ENCODE measurements at places on chromosomes 11 and 22.

GRCh38 chr11:65501472-65502273 is 2.8 kb downstream of the MALAT1 start:
- DNase-seq: peak; percentile 44

DNA sequence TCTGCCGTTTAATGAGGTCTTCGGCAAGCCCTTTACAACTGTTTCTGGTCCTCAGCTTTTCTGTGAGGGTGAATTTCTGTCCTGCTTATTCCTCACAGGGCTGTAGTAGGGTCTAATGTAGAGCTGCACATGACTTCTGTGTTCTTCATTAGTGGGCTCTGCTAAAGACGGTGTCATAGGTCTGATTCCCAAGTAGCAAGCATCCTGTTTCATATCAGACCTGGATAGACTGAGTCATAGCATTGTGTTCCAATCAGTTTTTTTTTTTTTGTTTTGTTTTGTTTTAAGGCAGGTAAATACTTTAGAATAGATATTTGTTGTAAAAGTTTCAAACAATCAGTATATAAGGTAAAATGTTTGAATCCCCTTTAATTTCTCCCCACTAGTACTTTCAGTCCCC is 35.4 kb downstream of the BIRC2 start:
- DNase-seq: no peak

DNA sequence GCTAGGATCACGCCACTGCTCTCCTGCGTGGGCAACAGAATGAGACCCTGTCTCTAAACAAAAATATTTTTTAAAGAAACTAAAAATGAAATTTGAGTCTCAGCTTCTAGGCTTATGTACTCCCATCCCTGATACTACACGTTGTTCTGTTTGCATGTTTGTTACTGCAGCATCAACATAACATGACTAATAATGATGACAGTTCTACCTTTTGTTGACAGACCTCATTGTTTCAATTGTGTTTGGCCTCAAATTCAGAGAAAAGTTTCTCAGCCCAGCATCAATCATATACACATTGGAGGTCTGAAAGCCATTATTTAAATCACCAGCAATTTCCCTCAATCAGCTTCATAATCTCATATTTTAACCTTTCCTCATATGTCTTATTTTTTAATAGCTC is 20.8 kb downstream of the LAYN start:
- no peak for DNase-seq

DNA sequence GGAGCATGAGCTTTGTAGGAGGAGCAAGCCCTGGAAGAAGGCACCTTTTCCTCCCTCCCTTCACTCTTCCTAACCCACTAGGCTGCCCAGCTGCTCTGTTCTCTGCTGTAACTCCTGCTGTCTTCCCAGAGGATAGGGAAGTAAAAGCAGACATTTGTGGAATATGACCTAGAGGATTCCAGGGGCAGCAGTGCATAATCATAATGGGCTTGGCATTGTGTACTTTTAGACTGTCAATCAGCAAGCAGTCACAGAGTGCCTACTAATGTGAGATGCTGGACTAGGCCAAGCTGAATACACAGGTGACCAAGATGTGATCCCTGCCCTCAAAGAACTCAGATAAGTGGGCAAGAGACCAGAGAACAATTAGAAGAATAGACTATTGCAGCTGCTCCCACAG is 133.0 kb downstream of the NAV2 start:
- no peak for DNase-seq

DNA sequence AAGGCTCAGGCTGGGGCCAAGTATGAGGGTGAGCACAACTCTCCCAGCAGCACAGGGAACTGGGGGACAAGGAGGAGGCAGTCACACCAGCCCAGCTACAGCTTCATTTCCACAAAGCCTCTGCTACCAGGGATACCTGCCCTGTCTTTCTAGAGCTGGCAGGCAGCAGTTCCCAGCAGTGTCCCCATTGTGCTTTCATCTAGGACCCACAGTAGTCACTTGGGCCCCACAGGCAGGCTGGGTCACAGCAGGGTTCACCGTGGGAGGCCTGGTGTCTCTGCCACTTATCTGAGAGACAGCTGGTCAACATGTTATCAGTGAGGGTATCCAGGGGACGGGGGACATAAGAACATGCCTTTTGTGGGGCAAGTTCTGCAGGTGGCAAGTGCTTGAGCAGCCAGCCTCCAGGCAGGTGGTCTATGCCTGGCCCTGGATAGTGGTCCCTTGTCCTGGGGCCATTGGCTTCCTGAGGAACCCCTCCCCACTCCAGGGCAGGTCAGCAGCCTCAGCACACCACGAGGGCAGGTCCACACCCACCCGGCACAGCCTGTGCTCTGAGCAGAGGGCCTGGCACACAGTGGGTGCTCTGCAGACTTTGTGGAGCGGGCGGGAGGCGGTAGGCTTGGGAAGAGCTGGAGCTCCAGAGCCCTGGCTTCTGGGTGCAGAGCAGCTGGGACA is 29.9 kb downstream of the GNAZ start:
- DNase-seq: no peak

DNA sequence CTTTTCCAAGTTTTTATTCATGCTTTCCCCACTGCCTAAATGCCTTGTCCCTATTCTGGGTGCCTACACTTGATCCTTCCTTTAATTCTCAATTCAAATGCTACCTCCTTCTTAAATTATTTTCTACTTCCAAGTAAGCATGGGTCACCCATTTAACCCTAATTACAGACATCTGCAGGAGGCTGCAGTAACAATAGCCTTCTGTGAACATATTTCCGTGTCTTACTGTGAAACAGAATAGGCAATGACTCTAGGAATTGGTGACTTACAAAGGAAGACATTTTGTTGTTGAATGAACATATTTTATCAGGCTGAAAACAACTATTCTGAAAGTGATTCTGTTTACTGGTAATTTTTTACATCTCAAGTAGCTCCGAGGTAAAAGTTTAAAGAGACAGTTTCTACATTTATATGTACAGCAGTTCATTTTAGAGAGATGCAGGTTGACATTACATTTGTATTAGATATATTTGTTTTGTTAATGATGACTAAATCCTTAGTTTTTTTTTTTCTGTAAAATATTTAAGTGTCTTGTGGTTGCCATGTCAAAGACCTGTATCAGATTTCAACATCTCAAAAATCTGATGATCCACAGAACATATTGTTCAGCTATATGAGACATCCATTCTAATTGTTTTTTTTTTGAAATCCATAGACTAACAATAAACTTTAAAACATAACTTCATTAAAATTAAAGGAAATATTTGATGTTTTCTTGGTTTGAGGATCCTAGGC is 316.8 kb downstream of the CASP12 start:
- DNase-seq: peak; percentile 78

DNA sequence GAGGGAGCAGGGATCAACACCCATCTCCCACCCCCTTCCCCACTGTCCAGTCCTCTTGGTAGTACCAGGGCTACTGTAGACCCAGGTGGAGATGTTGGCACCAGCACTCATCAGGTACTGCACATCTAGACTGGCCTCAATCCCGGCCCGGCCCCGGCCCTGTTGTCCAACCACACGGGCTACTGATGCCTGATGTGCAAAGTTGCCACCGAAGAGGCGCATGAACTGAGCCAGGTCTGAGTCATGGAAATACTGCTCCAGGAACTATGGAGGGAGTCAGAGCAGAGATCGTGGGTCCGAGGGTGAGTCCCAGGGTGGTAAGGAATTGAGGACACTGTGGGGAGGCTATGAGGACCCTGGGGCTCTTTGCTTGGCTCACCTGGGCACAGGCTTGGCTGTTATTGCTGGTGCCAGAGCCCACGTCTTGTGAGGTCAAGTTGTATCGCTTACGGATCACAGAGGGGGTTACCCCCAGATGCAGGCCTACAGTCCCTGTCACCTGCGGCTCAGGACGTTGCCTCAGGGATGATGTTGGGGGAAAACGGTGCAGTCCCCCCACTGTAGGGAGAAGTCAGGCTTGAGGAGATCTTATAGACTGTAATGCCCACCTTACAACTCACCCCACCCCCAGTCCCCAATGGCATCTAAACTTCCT is 2.5 kb downstream of the TPP1 start:
- DNase-seq: no peak

- no peak for DNase-seq
These were observed 125.4 kb upstream of the ARHGAP20 start for GRCh38 chr11:110837603-110838002.

GRCh38 chr11:9601876-9602199 is 28.4 kb downstream of the WEE1 start:
- DNase-seq: no peak

DNA sequence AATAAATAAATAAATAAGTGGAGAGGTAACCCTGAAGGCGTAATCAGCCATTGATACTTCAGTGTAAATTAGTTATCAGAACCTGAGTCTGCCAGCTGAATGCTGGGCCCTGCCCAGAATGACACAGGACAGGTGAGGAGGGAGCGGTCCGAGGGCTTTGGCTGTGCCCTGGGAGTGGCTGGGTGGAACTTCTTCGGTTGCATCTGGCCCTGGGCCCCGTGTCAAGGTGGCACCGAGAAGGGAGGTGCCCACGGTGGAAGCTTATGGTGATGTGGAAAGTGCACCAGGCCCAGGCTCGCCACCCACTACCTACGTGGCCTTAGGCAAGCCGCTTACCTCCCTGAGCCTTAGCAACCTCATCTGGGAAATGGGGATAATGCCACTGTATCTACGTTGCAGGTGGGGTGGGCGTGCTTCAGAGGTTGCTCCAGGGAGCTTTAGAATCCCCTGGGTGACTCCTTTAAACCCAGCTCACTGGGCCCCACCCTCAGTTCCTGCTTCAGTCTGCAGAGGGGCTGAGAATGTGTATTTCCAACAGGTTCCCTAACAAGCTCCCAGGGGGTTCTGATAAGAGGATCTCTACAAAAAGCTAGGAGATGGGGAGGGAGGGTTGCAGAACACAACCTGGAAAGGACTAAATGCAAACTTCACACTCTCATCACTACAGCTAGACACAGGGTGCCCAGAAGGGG is 38.8 kb downstream of the TXN2 start:
- no peak for DNase-seq

DNA sequence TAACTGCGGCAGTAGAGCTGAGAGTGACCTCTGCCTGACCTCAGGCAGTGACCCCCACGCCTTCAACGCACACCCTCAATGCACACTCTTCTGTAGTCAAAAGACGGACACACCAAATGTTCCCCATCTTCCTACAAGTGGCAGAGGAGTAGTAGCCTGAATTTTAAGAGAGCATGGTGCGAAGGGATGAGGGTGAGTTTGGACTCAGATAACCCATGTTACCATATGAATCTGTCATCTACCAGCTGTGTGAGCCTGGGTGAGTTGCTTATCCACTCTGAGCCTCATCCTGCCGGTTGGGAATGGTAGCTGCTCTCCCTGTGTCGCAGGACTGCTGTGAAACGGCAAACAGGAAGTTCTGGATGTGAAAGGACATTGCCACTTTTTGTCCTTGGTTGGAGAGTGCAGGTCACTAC is 20.6 kb upstream of the ROBO3 start:
- DNase-seq: no peak

GRCh38 chr11:2898366-2899079 is 12.9 kb upstream of the CDKN1C start:
- DNase-seq: peak; percentile 93

DNA sequence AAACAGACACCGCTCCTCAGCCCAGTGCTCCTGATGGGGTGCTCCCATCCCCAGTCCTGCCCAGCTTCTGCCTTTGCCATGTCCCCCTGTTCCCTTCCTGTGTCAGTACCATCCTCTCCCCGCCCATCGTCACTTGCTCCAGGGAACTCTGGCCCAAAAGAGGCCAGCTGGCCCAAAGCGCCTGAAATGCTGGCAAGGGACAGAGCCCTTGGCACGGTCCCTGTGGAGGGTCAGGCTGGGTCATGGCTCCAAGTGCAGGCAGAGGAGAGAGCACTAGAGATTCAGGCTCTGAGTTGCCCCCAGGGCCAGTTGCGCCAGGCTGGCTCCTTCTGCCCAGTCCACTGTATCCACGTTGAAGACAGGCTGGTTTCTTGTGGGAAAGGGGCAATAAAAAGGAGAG is 8.4 kb upstream of the HDHD5 start:
- no peak for DNase-seq

GRCh38 chr11:75762885-75763284 is 5.7 kb upstream of the DGAT2 start:
- DNase-seq: peak; percentile 75

DNA sequence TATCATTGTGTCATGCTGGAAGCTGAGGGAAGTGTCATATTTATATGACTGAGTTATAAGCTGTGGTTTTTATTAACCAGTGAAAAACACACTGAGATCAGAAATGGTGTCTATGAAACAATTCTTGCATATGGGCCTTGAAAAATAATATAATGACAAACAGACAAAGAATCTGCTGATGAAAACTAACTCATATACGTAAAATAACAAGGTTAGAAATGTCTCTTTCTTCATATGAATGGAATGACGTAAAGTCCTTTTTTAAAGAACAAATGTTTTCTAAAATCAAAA is 48.8 kb upstream of the PHF21B start:
- no peak for DNase-seq

- peak; percentile 87 for DNase-seq
These were observed 24.4 kb downstream of the RTN4R start for GRCh38 chr22:20243537-20244249.

GRCh38 chr22:37024339-37025157 is 5.0 kb downstream of the MPST start:
- DNase-seq: no peak

- DNase-seq: peak; percentile 84
These were observed 45.9 kb upstream of the ARFGAP3 start for GRCh38 chr22:42902875-42903510.

GRCh38 chr11:119361056-119361787 is 14.7 kb upstream of the MFRP start:
- peak; percentile 89 for DNase-seq

DNA sequence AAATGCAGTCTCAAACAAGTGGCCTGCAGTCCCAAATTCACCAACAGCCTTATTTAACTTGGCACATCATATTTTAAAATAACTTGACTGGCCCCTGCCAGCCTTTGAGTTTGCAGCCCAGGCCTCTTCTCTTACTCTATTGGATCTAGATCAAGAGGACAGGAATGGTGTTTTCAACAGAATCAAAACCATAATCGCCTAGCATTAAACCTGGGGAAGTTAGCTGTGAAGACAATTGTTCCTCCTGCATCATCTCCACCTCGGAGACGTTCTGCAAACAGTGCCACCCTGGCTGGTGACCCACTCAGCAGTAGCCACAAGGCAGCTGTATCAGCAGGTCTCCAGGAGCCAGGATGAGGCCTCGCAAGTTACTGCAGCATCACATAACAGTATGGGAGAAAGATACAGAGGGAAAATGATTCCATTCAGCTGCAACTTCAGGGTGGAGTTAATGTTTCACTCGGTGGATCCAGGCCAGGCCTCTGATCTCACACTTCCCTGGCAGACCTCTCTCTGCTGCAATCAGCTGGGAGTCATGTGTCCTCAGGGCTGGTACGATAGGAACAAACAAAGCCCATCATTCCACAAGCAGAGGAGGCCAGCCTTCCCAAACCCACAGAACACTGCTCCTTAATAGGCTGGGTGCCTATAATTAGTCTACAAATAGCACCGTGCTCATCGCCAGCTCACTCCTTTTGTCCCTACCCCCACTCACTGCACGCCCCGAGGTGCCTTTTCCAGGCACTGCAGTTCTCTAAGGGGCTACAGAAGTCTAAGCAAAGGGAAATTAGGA is 18.6 kb upstream of the SCN2B start:
- DNase-seq: peak; percentile 76

DNA sequence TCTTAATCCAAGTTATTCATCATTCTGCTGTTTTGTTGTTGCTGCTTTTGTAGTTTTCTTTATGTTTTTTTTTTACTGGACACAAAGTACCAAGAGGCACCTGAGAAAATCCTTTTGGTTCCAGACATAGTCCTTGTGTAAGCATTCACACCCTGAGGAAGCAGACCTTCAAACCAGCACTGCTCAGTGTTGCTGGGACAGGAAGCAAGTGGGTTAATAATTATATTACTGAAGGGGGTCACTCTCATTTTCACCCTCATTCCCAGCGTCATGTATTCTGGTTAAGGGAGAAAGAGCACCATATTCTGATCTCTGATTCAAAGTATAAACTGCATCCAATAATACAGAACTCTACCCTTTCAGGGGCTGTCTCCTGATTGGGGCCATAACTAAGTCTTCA is 5.9 kb upstream of the ALKBH3 start:
- DNase-seq: no peak
